ENCODE measurements at places on chromosomes 2 and 18. TPM values are rescaled to one million over a fixed set of nuclear protein-coding genes. Genes with fewer than 3 reads are reported as not detected.

Gene IL37
- total RNA-seq: not detected

Gene VAMP8
- total RNA-seq: 64.0 TPM

Gene NEB
- total RNA-seq: 2.1 TPM

Gene FAM228A
- total RNA-seq: 0.80 TPM

DNA sequence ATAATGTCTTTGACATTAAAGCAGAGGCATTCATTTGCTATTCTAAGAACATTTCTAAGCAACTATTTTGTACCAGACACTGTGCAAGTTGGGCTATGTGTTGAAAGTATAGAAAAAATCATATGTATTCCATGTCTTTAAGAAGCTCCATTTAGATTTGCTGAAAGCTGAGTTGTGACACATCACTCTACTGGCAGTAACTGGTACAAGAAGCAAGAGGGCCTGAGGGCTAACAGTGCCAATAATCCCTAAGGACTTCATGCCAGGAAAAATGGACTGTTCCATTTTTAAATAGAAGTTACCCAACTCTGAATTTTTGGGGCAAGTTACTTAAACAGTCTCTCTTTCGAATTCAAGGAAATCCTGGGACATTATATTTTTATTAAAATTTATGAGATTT lies 178.7 kb downstream of the SRBD1 start:
- no peak for DNase-seq

- DNase-seq: no peak
Observed at GRCh38 chr2:128797533-128797932, 478.9 kb upstream of the HS6ST1 start.

GRCh38 chr2:158893026-158893425 lies 75.4 kb upstream of the TANC1 start:
- peak; percentile 63 for DNase-seq

DNA sequence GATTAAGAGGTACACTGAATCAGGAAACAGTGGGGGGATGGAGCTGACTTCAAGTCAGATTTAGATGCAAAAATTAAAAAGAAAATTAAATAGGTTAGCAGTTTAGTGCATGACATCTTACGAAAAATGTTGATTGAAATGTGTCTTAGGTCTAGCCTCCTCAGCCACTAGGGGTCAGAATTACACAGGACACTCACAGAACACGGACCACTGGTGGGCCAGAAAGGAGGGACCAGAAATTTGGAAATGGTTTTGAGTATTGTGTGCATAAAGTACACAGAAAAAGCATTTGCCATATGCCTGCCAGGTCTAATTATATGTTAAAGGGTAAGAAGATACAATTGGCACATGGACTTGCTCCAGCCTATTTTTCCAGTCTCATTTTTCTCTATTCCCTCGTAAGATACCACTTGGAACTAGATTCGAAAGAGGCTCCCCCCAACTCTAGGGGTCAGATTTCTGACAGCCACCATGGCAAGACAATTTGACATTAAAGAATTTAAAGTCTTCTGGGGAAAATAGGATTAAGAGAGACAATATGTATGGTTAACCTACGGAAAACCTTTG lies 550.2 kb upstream of the SETBP1 start:
- peak; percentile 70 for DNase-seq

GRCh38 chr2:69565431-69565839 lies 78.1 kb downstream of the AAK1 start:
- peak; percentile 35 for DNase-seq

GRCh38 chr2:71614976-71615766 lies 161.8 kb downstream of the DYSF start:
- peak; percentile 86 for DNase-seq

GRCh38 chr18:68233018-68233417 lies 481.9 kb downstream of the TMX3 start:
- no peak for DNase-seq

DNA sequence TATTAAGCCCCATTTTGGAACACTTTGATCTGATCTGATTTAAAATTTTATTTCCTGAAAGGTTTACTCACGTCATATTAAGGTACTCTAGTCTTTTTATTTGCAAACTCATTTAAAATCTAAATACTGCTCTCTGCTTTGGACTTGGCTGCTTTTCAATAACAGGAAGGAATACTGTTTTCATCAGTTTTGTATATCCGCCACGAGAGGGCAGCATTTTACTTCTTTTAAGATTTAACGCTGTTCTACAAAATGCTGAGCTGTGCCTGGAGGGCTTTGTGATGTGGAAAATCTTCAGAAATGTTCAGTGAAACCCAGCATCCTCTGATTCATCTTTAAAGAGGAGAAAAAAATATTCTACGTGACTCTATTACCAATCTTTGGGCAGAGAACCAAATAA lies 37.5 kb upstream of the SLC38A11 start:
- DNase-seq: peak; percentile 58

DNA sequence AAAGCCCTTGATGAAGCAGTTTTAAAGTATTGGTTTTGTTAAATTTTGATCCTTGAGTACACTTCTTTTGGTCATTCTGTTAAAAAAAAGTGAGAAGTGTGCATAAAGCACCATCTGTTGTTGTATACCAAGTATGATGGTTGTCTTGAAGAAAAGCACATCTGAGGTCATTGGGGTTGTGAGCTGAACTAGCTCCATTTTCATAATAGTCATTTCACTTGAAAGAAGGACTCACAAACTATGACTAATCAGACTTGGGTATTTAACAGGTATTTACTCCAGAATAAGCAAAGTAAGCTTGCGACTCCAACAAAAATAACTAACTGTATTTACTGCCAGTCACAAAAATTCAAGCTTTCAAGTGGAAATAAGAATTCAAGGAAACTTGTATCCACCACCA lies 35.1 kb downstream of the CHN1 start:
- no peak for DNase-seq

DNA sequence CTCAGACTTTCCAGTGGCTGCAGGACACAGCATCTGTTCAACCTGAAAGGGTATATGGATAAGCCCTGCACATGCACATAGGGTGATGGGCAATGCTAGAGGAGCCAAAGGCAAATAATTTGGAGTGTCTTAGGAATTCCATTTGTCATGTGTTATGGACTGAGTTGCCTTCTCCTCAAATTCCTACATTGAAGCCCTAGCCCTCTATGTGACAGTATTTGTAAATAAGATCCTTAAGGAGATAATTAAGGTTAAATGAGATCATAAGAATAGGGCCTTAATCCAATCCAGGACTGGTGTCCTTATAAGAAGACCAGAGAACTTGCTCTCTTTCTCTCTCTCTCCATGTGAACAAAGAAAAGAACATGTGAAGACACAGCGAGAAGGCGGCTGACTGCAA lies 42.9 kb upstream of the CREG2 start:
- no peak for DNase-seq

DNA sequence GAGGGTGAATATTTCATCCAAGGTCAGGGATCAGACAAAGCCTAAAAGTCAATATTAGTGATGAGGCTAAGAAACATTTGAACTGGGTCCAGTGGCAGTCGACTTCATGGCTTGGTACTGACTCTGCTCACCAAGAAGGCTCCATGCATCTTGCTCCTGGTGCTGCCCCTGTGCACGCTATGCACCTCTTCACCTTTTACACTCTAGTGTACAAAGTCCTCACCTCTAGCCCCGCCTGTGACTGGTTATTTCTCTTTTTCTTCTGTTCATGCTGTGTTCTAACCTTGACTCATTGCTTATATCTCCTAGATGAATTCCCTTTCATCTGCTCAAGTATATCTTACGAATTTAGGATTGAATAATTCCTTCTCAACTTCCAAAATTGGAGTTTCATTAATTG lies 52.4 kb upstream of the ZNF385B start:
- no peak for DNase-seq

GRCh38 chr2:41111836-41112627 lies 660.1 kb upstream of the SLC8A1 start:
- DNase-seq: no peak

DNA sequence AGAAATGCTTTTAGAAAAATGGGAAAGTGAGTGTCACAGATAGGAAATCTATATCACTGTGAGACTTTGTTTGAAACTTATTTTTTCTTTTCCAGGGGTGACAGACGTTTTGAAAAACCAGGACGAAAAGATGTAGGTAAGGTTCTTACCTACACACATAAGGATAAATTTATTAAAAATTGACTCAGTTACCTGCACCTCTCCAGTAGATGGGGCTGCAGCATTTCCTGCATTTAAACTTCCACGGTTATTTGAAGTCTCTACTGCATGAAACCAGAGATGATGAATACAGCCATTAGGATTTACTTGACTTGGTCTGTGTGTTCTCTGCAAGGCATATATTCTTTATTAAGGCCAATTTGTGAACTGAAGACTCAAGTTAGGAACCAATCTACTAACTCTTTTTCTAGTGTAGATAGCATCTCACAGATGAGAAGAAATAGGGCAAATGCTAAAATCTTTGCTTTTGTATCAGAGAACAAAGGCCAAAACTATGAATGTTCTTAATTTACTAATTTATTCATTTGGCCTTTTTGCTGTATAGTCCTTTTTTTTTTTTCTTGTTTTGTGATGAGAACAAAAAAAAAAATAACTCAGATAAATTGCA lies 15.0 kb downstream of the KCNJ13 start:
- peak; percentile 48 for DNase-seq

GRCh38 chr2:30236591-30237238 lies 5.4 kb downstream of the LBH start:
- DNase-seq: no peak

DNA sequence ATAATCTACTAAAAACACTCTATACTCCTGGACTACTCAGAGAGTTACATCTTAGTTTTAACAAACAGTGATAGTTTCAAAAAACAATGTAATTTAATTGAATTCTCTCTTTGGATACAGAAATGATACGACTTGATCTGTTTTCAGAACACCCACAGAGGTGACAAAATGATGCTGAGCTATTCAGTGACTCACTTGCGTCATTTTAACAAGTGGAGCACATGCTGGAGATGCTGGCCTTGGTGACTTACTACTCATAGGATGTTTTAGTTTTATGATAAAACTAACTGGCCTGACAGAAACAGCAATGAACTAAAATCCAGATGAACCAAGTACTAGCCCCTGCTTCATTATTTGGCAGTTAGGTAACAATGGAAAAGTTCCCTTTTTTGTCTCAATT lies 101.3 kb upstream of the ITGB6 start:
- DNase-seq: no peak

DNA sequence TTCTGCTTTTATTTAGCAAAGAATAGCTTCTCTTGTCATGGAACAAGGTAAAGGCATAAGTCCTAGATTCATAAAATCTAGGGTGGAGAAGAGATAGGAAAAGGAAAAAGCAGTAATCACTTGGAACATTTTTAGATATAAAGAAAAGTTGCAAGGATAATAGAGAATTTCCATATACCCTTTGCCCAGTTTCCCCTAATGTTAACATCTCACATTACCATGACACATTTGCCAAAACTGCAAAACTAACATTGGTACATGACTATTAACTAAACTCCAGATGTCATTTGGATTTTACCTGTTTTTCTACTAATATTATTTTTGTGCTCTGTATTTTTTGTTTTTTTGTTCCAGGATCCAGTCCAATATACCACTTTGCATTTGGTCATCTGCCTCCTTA lies 265.1 kb downstream of the ETAA1 start:
- DNase-seq: no peak

- no peak for DNase-seq
Observed at GRCh38 chr18:45565280-45565970, 49.9 kb upstream of the SLC14A2 start.

DNA sequence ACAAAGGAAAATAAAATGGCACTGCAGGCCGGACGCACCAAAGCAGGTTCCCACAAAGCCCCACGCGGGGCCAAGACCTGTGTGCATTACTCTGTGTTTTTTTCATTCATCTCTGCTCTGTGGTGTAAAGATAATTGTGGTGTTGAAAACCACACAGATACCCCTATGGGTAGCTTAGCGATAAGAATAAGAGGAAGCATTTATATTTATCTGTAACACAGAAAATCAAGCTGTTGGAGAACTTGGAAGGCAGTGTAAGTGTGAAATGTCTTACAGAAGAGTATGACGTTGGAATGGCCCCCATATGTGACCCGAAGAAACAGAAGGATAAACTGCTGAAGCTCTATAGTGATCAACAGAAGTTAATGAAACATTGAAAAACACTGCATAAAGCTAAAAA lies 20.3 kb upstream of the MARCO start:
- DNase-seq: no peak

DNA sequence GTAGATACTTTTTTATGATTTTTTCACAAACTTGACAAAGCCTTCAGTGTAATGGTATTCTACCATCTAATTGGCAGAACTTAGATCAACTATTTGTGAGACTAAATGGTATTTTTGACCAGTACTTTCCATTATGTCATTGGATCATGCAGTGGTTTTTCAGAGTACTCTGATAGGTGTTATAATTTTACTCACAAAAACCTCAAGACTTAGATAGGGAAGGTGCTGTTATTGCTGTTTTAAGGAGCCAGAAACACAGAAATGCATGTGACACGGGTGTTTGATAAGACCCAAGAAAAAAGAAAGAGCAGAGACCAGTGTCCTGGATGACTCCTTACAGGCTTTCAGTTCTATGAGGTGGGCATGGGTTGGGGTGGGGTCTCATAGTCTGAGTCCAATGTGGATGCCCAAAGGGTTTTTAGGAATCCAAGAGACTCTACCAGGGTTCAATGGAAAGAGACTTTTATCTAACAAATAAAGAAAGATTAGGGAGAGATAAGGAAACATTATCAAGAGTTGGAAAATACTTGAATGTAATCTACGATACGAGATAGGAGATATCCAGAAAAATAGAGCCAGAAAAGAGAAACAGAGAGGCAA lies 31.3 kb downstream of the SP140 start:
- no peak for DNase-seq

GRCh38 chr18:34342960-34343359 lies 118.2 kb upstream of the NOL4 start:
- no peak for DNase-seq
